ENCODE measurements at places on chromosomes 12 and 14.

- no peak for DNase-seq
Observed at GRCh38 chr12:102388469-102388868, 91.9 kb downstream of the IGF1 start.

DNA sequence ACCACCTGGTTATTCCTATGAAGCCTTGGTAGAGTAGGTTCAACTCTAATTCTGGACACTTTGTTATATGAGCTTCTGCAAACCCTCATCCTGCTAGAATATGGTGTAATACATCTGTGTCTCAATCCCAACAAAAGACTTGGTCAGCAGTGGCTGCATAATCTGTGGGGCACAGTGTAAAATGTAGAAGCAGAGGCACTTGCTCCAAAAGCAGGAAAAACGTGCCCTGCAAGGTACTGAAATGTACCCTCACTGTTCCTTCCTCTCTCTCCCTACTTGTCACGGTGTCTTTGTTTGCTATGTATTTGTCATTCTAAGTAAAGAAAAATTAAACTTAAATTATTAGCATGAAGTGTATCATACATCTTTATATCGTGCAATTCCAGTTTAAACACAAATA is 267.9 kb downstream of the BCL11B start:
- peak; percentile 11 for DNase-seq

DNA sequence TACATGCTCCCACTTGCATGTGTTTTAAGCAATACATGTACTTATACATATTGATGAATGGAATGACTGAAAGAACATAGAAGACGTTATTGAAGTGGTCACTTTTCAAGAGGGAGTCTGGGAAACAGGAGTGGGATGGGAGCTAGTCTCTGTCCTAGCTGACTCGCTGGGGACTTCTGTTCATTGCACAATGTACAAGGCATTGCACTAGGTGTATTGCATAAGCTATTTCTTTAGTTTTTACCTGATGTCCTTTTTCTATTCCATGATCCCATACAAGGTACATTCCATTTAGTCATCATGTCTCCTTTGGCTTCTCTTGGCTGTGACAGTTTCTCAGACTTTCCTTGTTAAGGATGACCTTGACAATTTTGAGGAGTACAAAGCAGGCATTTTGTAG is 4.0 kb upstream of the MYO1H start:
- peak; percentile 38 for DNase-seq

GRCh38 chr12:32031109-32031508 is 71.9 kb downstream of the RESF1 start:
- no peak for DNase-seq

DNA sequence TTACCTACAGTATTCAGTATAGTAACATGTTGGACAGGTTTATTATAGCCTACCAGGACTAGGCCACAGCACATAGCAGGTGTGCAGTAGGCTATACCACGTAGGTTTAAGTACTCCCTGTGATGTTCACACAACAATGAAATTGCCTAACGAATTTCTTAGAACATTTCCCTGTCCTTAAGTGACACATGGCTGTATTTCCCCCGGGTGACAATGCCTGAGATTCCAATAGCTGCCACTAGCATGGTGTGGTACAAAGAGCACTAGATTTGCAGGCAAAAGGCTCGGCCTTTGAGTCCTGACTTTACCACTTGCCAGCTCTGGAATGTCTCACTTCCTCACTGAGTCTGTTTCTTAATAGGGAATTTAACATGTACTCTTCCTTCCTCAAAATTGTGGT is 19.7 kb downstream of the PTPN21 start:
- peak; percentile 77 for DNase-seq

DNA sequence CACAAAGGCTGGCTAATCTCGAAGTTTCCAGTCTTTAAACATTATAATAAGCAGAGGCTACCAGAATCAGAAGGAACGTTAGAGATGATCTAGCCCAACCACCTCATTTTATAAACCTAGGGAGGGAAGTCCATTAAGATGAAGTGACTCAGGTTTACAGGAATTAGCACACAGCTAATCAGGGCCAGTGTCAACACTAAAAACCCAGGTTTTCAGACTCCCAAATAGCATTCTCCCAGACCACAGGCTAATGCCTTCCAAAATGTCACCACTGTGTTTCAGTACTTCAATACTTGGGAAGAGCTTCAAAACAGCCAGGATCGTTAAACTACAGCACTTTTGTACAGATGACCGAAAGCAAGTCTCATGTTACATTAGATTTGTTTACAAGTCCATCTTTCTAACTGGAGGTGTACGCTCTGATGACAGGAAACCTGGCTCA is 89.2 kb downstream of the FOXN3 start:
- DNase-seq: no peak

All from inflammatory macrophage treated with lipopolysaccharide for 1 hour (primary cell).